ENCODE measurements at places on chromosomes 6 and 20.

- no peak for DNase-seq
Measured at GRCh38 chr6:159359581-159360297, 190.5 kb downstream of the FNDC1 start.

DNA sequence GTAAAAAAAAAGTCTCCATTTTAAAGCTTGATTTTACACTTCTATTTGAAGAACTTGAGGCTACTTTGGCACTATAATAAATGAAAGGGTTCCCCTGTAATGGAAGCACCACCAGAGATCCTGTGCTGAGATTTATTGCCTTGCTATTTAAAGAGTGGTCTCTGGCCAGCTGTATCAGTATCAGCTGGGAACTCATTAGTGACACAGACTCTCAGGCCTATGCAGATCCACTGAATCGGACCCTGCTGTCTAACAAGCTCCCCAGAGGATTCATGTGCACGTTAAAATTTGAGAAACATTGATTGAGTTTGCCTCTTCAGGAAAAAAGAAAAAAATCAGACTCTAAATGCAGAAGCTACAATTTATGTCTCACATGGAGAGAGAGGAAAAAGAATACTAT, 299.9 kb upstream of the BMP2 start:
- DNase-seq: no peak

DNA sequence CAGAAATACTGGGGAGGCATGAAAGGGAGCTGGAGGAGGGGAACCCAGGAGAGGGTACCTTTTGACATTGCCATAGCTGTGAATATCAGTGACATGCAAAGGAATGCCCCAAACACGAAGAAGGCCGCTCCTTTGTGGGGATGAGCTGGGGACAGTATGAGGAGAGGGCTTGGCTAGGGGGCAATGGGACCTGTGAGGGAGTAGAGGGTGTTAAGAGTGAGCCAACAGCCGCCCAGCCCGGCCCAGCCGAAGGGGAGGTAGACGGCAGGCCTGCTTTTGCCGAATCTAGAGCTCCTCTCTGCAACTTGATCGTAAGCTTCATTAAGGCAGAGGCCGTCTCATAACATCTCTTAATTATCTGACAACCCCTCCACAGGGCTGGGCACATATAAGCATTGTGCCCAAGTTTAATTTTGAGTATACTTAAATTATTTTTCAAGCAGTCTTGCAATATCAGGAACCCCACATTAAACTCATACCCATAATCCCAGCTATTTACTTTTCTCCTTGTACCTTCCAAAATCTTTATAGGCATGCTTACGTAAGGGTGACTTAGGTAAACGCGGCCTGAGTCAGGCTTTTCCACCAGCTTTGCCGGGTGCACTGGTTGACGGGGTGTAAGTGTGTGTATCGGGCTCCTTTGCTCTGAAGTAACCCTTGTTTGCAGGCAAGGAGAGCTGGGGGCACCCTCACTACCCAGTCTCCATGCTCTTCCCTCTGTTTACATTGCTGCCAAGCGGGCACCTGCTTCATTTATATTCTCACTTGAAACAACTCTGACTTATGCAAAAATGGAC, 24.9 kb upstream of the VEGFA start:
- DNase-seq: no peak

GRCh38 chr6:159858259-159858658, 32.5 kb upstream of the MAS1 start:
- no peak for DNase-seq

DNA sequence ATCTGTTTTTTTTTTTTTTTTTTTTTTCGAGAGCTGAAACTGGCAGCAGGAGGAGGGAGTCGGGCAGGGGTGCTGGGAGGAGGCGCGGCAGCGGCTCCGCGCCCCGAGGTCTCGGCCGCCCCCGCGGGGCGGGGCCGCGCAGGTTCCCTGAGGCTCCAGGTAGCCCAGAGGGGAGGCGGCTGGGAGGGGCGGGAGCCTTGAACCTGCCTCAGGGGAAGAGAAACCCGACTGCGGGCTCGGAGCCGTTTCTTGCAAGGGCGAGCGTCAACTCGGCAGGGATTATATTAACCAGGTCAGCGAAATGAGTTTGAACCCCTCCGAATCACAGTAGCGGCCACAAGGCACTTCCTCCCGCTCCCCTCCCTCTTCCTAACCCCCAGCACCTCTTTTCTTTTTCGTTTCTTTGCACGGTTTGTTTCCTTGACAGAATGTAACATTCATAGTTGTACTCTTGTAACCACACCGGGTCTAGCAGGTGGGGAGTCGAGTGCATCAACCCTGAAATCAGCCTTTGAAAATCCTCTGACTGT, 2.0 kb downstream of the MYB start:
- DNase-seq: peak; percentile 58

- DNase-seq: no peak
Measured at GRCh38 chr6:2599817-2600216, 150.9 kb downstream of the MYLK4 start.

DNA sequence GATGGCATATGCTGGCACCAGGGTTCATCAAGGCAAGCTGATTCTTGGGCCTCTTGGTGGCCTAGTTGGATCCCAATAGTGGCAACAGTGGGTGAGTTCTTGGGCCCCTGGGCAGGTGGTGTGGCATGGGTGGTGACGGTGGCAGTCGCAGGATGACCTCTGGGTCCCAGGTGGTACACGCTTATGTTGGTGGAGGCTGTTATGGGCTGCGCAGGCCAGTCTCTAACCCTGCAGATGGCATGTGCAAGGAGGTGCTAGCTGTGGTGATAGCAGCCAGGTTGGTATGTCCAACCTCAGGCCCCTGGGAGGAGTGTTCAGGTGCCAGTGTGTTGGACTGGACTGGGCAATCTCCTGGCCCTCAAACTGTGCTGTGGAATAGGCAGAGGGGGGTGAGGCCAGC, 46.2 kb downstream of the CYB5R4 start:
- no peak for DNase-seq

- DNase-seq: no peak
Measured at GRCh38 chr6:56003616-56004015, 128.2 kb upstream of the BMP5 start.

GRCh38 chr6:112899541-112899940, 552.4 kb downstream of the RFPL4B start:
- DNase-seq: no peak

- no peak for DNase-seq
Measured at GRCh38 chr6:118580585-118581419, 32.7 kb downstream of the PLN start.

DNA sequence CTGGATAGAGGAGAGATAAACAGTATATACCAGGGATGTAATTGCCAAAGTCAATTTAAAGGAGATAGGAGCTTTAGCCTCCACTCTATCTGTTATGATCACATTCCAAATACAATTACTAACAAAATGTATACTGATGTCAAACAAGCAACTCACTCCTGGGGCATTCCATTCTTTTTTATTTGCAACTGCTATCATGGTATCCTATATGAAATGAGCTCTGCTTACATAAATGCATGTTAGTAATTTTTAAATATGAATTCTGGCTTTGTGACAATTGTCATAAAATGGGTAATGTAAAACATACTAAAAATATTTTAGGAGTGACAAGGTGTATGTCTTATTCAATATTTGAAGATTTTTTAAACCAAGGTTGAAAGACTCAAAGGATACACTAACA, 751.1 kb downstream of the HACE1 start:
- no peak for DNase-seq

- DNase-seq: no peak
Measured at GRCh38 chr6:1263850-1264377, 48.0 kb upstream of the FOXQ1 start.

DNA sequence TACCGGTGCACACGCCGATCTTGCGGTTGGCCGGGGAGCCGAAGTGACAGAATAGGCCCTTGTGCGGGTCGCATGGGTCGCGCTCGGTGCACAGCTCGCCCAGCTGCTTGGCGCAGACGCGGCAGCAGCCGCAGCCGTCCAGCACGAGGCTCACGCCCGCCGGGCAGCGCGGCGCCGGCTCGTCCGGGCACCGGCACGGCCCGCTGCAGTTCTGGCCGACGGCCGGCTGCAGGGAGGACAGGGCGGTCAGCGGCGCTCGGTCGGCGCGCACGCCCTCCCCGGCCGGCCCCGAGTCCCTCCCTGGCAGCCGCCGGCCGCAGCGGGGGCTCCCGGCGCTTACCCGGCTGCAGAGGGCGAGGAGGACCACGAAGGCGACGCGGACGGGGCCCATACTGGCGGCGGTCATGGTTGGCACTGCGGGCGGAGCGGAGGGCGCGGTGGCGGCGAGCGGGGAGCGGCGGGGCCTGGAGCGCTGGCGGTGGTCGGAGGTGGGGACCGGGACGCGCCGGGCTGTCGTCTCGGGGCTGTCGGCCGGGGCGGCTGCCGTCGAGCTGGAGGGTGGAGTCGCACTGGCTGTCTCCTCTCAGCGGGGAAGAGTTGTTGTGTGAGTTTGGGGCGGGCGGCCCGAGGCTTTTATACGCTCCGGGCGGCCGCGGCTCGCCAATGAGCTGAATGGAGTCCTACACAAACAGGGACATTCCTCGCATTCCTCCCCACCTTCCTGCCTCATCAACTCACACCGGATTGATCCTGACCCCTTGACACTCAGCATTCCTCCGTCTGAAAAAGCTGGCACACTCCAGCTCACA, at the start of gene CCN2:
TSS of gene CCN2 (minus strand) at position 606 of the 809 bp plus-strand sequence. CDS start at position 406, 200 bp downstream.
- DNase-seq: no peak

DNA sequence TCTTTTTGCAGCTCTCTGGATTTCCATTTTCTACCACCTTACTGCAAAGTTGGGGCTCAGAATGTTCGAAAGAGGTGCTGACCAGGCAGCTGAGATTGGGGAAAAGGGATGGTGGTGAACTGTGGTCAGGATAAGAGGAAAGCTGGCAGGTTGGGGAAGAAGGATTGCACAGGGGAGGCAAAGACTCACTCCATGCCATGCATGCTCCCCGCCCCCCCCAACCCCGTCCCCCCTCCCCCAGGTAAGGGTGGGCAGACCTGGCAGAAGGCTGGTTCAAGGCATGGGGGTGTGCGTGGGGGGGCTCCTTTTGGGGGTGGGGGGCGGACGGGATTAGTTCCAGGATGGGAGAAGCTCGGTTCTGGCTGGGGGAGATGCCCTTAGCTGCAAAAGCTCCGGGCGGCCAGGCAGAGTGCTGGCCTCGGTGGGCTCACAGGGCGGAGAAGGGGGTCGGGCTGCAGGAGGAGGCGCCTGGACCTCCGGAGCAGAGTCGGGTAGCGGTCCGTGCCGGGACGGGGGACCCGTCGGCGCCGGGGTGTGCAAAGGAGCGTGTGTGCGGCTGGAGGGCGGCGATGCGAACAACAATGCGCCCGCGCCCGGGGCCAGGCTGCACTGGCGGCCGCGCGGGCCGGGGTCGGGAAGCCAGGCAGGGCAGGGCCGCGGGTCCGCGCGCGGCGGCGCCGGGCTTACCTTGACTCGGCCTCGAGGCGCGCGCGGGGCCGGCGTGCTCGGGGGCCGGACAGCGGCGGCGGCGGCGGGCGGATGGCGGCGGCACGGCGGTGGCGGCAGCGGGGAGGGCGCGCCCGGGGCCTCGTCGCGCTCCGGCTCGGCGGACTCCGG, 880 bp downstream of the ADNP start:
- no peak for DNase-seq

DNA sequence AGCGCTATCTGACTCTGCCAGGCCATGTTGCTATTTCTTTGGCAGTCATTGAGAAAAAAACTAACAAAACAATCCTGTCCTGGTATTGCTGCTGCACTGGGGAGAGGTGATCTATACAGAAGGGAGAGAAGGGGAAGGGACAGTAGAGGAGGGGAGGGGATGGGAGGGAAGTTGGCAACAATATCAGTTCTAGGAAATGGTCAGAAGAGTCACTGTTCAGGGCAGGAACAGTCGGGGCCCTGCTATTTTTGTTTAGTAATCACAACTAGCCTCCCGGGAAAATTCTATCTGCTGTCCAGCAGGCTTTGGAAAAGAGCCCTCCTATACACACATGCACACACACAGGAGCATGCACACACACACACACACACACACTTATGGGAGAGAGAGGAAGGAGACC, 142.3 kb upstream of the CARMIL1 start:
- no peak for DNase-seq

DNA sequence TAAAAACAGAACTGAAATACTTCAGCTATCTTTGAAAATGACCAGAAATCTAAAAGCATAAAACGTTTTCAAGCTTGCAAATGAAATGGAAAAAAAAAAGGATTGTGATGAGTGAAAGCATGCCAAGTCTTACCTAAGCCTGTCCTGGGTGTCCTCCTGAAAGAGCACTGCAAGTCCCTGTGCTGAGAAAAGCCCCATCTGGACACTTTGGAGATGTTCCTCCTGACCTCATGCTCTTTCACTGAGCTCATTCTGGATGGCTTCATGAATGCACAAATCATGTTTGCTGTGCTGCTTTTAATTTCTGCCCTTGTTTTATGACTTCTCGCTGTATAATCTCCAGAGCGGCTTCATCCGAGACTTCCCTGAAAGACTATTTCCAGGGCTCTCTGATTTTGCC, 136.0 kb downstream of the SOD2 start:
- no peak for DNase-seq

GRCh38 chr6:132648828-132649227, 10.2 kb downstream of the TAAR1 start:
- DNase-seq: no peak

GRCh38 chr20:22475662-22476061, 108.7 kb downstream of the FOXA2 start:
- DNase-seq: no peak

DNA sequence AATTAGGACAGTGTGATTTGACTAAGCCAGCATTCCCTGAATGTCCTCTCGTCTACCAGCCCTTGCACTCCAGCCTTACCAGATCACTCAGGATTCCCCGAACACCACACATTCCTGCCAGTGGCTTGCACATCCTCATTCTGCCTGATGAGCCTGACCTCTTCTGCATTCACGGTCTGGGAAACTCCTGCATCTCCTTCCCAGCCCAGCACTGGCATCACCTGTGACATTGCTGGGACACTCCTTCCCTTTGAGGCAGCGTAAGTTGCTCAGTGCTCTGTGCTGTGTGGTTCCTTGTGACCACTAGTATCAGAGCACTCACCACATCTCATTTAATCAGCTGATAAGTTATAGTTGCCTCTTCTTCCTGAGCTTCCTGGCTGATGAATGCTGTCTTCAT, 17.3 kb downstream of the NCOA7 start:
- DNase-seq: no peak

DNA sequence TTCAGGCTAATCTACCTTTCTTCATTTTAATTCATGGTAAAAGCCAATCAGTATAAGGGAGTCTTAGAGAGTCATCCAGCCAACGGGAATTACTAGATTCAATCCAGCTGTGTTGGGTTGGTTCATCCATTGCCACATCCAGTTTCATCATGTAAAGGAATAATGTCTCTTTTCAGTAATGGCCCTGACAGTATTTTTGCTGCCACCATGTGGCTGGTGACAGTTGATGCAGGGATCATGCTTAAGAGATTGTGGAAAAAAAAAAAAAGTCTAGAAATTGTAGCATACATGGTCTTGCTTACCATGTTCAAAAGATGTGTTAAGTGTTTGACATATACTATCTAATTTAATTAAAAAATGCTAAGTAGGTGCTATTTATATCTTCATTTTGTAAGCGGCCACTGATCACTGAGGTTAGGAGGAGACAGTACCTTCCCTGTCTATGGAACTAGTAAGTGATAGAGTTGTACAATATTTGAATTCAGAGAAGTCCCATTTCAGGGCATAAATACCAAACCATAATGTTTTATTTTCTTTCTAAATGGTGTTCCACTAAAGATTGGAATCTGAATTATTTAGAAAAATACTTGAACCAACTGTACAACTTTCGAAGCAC, 135.9 kb downstream of the KHDRBS2 start:
- DNase-seq: no peak

Measured in activated CD4-positive, CD25-positive, alpha-beta regulatory T cell treated with anti-CD3 and anti-CD28 coated beads, Interleukin-2, amount 50 U/mL, for 16 hours (primary cell).